Hippocampal formation (tissue), 2 donors: ENCODE measurements at places on chromosomes 11 and 22.

DNA sequence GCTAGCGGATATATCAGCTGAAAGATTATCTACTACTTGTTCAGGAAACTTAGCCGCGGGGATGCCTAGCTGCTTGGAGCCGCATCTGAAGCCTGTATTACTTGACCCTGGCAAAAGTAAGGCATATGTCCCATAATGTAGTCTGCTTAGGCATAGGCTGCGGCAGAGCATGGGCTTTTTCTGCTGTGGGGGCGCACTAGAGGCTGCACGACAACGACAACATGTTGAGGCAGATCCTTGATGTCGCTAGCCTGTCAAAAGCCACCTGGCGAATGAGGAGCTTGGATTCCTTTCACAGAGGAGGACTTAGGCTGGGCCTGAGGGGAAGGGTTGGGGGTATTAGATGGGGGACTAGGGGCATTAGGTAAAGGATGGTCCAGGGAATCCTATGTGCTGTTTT is 1.1 kb upstream of the OR52N2 start:
- DNase-seq: no peak

GRCh38 chr22:20569059-20570058 is 61.9 kb downstream of the MED15 start:
- DNase-seq: no peak

GRCh38 chr11:7851391-7851790 is 54.6 kb upstream of the OR5P2 start:
- DNase-seq: no peak

- DNase-seq: no peak
Observed at GRCh38 chr11:6568191-6568918, 35.1 kb downstream of the RRP8 start.

DNA sequence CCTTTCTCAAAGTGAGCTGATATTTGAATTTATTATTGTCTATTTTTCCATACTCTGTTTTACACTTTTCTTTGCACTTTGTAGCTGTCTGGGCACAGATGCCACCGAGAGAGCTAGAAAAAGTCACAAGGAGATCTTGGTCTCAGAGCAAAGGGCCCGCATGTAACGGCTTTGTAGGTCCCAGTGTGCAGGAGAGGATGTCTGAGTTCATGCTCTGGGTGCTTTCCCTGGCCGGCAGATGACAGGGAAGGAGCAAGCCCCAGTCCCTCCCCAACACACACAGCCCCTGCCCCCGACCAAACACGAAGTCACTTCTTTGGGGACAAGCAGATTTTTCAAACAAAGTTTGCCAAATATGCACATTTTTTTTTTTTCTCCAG is 55.8 kb downstream of the SMIM38 start:
- DNase-seq: no peak

DNA sequence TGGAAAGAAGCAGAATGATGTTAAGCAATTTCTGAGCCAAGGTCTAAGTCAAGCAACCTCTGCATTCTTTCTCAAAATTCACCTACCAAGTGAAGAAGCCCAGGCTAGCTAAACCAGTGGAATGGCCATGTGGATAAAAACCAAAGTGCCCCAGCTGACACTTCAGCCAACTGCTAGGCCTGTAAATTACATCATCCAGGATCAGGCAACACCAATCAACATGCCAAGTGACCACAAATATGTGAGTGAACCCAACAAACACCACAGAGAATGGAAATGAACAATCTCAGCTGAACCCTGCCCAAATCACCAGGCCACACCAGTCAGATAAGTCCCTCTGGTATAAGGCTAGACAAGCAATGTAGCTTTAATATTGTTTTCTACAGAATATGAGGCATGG is 25.1 kb upstream of the FJX1 start:
- no peak for DNase-seq

DNA sequence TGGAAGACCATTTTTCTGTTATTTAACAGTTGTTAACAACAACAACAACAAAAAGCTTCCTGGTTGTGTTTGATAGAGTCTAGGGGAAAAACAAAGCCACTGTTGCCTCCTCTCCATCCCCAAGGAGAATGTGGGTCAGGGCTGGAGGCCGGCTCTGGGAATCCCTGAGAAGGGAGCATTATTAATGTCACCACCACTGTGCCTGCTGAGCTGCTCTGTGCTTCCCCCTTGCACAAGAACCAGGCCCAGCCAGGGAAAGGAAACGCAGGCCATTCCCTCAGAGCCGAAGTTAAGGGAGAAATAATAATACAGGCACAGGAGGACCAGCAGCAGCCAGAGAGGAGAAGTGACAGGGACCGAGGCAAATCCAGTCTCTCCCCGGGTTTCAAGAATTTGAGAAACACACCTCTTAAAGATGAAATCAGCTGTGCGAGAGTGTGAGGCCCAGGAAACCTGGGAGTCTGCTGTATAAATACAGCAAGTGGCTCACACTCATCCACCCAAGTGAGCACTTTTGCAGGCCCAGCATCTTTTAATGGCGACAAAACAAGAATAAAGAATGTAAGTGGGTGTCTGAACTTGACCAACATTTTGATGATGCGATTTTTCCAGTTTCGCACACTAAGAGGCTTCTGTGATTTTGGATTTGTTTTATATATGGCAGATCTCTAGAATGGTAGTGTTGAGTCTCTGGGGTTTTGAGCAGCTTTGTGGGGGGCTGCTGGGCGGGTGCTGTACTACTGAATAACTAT is 539.2 kb downstream of the NTM start:
- DNase-seq: no peak

- no peak for DNase-seq
Observed at GRCh38 chr22:31623592-31624304, 38.3 kb downstream of the PISD start.

- DNase-seq: no peak
Observed at GRCh38 chr11:60977836-60978235, 6.4 kb downstream of the CD6 start.

DNA sequence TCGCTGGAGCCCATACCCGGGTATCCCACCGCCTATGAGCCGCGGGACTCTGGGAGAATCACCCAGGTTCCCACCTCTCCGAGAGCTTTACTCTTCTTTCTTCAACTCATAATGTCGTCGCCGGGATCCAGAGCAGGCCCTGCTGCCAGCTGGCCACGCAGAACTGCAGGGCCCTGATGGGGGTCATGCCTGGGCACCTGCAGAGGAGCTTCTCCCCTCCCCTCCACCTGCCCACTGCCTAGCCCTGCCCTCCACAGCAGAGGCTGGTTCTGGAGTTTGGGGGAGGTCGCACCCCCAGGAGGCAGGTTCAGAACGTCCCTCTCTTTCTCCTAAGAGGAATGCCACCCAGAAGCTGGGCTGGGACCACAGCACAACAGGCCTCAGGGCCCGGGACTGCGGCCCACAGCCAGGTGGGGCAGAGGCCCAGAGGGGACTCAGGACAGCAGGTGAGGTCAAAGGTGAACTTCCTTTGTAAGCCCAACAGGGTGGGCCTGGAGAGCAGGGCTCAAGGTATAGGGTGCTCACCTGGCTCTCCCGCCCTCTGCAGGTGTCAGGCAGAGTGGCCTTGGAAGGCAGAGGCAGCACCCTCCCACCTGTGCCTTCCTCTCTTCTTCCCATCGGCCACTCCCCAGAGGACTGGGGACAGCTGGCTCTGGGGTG is 1.9 kb downstream of the SLC25A45 start:
- no peak for DNase-seq

DNA sequence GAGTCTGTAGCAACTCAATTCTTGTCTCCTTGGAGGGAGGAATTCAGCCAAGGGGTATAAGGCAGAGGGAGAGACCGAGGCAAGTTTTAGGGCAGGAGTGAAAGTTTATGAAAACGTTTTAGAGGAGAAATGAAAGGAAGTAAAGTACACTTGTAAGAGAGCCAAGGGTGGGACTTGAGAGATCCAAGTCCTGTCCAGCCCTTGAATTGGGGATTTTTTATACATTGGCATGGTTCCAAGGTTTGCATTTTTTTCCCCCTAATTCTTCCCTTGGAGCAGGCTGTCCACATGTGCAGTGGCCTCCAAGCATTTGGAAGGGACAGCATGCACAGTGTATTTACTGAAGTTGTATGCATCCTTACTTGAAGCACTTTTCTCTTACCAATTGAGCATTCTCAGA is 192.1 kb downstream of the LUZP2 start:
- no peak for DNase-seq

GRCh38 chr22:18024276-18024939 is at the start of gene MICAL3:
Gene MICAL3, minus strand, starts transcription at chr22:18024561. Its CDS starts 117,749 bp downstream, at chr22:17906812.
- peak; percentile 68 for DNase-seq

DNA sequence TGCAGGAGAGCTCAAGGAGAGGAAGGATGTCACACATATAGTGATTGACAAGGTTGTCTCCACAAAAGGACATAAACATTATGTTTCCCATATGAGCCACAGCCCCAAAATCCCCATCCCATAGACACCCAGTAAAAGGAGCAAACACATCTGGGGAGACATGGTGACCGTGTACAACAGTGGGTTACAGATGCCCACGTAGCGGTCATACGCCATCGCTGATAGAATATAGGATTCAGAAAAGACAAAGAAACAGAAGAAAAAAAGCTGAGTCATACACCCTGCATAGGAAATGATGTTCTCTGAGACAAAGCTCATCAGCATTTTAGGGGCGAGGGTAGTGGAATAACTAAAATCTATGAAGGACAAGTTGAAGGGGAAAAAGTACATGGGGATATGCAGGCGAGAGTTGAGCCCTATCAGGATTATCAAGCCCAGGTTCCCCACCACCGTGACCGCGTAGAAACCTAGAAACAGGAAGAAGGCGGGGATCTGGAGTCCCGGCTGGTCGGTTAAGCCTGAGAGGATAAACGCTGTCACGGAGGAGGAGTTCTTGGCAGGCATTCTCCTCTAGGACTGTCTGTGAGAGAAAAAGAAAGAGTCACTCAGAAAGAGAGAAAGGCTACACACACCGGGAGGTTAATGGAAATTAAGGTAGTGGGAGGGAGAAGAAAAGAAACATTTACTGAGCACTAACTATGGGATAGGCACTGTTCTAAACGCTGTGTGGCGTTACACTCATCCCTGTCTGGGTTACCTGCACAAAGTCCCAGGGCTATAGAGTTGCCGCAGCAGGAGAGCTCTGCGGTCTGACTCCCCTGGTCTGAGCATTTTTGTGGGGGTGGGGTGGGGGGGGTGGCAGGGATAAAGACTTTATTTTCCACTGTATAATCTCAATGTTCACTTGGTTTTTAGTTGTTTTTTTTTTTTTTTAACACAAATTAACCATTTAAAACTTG is 36.1 kb upstream of the OR8B8 start:
- DNase-seq: no peak

DNA sequence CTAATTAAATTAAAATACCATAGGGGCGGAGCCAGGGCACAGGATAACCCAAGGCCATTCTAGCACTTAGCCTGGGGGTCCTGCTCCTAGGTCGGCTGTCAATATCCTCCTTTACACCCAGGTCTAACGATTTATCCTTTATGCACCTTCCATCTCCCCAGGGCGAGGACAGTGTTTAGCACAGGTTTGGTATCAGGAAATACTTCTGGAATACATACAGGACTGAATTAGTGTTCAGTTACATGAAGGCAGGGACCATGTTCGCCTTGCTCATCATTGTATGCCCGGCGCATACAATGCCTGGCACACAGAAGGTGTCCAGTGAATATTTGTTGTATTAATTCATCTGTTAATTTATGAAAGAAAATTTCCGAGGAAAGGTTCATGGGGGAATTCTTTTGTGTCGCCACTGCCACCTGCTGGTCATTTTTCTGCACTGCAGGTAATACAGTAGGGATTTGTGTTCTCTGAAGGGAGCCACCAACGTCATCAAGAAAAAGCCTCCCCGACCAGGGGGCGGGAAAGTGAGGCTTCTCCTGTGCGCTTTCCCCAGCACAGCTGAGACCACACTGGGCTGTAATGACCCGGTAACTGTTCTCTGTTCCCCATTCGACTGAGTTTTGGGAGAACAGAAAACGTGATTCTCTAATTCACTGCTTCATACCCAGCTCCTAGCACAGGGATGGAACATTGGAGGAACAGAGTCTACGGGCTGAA is 68.7 kb upstream of the ASPHD2 start:
- DNase-seq: peak; percentile 30

DNA sequence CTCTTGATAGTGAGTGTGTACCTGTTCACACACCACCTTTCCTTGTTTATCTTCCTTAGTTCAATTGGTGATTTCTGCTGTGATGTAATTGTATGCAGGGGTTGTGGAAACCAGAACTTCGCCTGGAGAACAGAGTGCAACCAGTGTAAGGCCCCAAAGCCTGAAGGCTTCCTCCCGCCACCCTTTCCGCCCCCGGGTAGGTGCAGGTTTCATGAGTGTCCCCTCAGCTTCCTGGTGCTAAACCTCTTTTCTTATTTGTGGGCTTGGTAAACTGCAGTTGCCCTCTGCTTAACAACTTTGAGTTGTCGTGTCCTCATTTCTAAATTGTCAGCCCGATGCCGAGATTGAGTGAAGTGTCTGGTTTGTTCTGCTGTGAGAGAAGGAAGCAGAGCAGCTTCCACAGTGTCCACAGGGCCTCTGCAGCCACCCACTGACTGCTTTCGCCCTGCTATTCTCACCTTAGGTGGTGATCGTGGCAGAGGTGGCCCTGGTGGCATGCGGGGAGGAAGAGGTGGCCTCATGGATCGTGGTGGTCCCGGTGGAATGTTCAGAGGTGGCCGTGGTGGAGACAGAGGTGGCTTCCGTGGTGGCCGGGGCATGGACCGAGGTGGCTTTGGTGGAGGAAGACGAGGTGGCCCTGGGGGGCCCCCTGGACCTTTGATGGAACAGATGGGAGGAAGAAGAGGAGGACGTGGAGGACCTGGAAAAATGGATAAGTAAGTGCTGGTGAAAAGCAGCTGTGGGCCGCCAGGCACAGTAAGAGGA is 7.1 kb upstream of the GAS2L1 start:
- no peak for DNase-seq

DNA sequence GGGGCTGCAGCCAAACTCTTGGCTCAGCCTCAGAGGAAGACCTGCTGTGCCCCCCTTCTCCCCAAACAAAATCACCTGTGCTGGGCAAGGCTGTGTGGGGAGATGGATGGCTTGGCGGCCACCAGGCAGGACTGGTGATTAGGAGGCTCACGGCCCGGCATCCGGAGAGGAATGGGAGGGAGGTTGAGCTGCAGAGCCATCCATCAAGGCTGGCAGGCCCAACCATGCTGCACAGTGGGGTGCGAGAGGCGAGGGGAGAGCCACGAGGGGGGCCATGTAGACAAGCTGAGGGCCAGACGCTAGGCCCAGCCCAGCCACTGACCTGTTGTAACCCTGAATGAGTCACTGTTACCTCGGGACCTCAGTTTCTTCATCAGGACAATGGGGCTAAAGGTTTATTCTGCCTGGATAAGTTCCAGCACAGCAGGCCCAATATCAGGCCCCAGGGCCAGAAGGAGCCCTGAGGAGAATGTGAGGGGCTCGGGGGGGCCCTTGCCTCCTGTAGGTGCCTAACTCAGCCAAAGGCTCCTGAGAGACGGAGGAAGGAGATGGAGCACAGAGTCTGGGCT is 18.2 kb downstream of the PDE2A start:
- DNase-seq: no peak

GRCh38 chr11:119021631-119022030 is 3.1 kb downstream of the TRAPPC4 start:
- DNase-seq: no peak

GRCh38 chr11:98701541-98701940 is 319.2 kb upstream of the CNTN5 start:
- DNase-seq: no peak

GRCh38 chr22:24005201-24005600 is at the start of gene GSTT4:
Gene GSTT4, minus strand, starts transcription at chr22:24005453. Its CDS starts 97 bp downstream, at chr22:24005356.
- peak; percentile 18 for DNase-seq

GRCh38 chr11:117829369-117829725 is 4.8 kb upstream of the FXYD2 start:
- no peak for DNase-seq
